HS-27A (cell line): ENCODE measurements at places on chromosomes 1 and 21.

GRCh38 chr1:179632868-179633267 lies 41.2 kb downstream of the TDRD5 start:
- DNase-seq, result no peak

DNA sequence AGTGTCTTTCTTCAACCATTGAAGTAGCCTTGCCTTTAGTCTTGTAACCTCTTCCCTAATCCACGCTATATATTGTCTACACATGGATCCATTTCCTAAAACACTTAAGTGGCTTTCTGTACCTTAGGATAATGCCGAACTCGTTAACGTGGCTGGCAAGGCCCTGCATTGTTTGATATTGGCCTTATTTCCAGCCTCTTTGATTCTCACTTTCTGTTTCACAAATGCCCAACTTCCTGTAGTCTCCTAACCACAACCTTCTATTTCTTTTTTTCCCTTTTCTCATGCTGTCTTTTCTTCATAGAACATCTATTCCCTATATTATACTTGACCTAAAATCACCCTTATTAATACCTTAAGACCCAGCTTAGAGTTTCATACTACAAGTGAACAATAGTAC lies 536.0 kb downstream of the LMO4 start:
- DNase-seq, result no peak

DNA sequence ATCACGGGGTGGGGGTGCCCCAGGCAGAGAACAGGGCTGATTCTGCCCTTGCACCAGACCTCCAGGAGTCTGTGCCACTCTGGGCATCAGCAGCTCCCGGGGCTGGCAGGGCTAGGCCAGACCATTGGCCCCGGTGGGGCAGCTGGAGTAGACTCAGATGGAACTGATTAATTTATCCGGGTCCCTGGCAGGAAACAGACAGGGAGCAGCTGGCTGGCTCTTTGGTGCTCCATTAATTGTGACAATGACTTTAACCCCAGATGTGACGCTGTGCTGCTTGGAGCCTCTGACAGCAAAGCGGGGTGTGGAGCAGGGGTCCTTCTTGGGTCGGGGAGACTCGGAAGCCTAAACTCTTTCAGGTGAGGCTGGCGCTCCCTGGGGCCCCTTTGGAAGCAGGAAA lies 9.5 kb downstream of the EPHA8 start:
- no peak for DNase-seq

- no peak for DNase-seq
Measured at GRCh38 chr1:27357281-27358037, 9.3 kb downstream of the MAP3K6 start.

DNA sequence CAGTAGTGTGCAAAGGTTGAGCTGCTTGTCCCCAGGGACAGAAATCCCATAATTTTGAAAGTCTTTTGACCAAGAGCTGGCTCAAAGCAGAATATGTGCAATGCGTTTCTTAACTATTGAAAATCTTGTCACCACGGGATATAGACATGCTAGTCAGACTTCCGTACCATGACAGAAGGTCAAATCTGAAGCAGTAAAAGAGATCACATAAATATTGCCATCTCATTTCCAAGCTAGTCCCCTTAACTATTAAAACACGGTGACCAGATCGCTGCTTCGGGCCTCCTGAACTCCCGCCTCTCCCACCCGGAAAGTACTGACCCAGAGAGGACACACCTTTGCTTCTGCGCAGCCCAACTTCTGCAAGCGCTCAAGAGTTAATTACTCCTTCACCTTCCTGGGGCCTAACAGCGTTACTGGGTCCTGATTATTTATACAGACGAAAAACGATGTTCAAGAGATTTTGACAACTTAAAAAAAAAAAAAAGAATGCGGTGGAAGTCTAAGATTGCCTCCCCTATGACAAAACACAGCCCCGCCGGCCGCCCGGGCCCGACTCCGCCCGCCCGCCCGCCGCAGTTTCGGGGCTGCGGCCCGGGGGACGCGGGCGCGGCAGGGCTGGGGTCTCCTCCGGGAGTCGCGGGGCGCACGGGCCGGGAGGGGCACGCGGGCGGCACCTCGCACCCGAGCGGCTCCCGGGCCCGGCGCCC lies 692 bp downstream of the SORT1 start:
- DNase-seq, result no peak

DNA sequence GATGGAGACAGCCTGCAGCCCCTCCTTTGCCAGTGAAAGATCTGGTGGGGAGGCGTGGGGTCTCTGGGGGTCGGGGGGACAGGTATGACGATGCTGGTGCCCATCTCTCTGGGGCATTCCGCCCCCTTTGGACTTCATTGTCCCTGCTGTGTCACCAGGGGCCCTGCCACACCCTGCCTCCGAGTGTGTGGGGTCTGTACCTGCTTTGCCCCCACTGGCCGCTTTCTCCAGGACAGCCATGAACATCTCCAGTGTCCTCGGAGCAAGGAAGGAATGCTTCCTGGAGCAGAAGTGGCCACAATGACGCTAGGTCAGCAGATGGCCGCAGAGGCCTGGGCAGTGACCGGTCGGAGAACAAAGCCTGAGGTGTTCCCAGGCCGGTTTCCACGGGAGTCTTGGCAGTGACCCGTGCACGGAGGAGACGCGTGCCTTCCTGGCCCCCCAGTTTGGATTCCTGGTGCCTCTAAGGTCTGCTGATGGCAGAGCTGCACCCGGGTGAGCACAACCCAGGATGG lies 18.6 kb upstream of the TRAPPC10 start:
- DNase-seq, result no peak

DNA sequence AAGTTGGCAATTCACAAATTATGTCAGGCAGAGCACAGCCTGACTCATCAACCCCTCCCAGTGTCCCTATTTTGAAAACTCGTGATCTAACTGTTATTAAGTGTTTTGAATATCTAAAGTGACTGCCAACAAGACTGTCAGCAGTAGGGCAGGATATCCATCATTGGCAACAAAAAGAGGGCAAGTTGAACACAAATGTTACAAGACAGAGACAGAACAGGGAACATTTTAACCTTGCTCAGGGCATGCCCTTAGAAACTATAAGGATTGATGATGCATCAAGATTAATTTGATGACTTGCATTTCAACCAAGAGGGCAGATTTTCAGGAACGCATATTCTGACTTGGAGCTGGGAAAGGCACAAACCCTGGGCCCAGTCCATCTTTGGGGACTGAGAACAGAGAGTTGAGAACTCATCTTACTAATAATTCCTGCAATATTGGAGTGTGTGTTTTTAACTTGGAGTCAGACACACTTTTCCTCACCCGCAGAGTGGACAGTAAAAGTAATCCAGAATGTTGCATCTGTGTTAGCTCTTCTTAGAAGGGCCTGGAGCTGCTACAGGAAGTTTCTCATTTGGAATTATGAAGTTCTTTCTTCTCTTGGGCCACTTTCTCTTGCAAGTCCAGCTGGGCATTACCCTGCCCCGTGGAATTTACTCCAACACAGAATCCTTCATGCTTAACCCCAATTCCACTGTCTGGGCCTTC lies 317.2 kb downstream of the LTN1 start:
- DNase-seq, result no peak

DNA sequence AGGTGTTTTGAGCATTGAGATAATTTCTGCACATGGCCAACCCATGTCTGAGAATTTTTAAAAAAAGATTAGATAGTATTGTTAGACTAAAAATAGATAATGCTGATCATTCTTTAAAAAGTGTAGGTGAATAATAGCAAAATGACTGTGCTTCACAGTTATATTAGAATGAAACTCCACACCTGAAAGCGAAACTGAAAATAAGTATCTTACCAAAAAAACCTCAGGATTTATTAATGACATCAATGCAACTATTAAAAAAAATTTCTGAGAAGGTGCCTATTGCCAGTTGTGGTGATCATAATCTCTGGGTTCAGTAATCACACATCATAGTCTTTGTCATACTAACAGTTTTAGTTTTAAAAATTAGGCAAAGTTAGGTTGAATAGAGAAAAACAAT lies 36.5 kb downstream of the PLA2G4A start:
- DNase-seq, result no peak

DNA sequence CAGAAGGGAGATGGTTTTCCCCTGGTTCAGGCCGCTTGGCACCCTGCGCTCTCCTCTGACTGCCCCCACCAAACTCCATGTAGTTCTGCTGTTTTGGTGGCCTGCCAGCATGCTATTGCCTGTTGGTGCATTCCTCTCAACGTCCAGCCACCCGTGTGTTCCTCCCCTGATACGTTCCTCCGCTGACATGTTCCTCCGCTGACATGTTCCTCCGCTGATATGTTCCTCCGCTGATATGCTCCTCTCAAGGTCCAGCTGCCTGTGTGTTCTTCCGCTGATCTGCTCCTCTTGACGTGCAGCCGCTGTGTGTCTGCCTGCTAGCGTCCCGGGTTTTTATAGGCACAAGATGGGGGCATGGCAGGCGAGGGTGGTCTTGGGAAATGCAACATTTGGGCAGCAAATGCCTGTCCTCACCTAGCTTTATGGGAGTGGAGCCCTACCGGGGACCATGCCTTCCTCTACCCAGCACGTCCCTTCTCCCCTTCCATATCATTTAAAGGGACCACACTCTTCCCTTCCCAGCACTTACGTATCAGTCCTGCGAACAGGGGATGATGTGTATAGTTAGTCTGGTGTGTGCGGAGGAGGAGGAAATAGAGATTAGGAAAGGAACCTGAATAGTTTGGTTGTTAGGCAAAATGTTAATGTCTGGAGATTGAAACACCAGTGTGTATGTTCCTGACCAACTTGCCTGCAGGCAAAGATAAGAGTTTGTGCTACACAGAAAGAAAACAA lies 40.6 kb upstream of the PLA2G5 start:
- no peak for DNase-seq

DNA sequence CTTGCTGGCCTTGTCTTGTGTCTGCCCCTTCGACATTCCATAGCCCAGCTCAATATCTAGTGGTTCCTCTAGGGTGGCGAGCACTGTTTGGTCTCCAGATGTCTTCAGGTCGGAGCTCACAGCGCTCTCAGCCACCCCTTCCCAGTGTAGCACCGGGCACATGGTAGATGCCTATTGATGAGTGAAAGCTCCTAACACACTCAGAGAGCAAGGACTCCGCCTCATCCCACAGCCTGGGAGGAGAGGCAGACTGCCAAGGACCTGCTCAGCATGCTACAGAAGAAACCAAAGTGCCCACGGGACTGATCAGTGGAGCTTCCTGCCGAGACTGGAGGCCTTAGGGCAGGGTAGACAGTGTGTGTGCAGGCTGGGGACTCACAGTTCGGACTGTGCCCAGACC lies 10.9 kb downstream of the PCSK9 start:
- DNase-seq, result no peak

DNA sequence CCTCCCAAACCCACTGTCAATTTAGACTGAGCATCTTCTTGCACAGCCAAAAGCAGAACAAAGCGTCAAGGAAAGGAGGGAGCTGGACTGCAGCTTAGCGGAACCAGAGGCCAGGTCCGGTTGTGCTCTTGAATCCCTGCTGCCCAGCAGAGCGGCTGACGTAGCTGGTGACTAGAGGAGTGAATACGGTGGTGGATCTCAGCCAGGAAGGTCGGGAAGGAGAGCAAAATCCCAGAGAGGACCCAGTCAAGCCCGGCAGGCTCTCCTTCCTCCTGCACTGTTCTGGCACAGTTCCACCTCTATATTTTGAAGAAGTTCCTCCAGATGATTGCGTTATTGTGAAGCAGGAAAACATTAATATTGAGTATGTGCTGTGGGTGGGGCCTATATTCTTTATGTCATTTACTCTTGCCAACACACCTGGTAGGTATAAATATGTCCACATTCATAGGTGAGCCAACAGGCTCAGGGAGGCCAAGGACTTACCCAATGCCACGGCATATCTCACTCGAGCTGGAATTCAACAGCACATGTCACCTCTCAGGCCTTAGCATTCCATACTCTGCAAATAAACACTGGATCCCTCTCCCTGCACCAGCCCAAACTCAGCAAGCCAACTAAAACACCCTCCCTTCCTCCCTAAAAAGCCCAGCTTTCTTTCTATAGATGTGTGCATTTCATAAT lies 23.6 kb upstream of the ABCB10 start:
- DNase-seq, result no peak

DNA sequence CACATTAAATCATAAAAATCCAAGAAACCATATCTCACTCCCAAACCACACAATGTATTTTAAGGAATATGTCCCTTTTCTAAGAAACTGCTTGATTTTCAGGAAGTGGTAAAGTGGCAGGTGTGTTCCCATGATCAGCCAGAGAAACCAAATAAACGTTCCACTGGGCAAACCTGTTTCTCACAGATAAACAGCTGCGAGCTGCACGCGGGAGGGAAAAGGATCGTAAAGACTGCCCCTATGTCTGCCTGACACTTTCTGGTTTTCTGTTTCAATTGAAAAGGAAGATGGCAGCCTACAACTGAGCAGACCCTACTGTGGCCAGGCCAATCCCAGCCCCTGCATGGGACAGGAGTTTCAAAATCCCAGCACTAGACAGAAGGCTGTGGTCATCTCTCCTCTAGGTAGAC lies 36.6 kb downstream of the HIVEP3 start:
- no peak for DNase-seq

- no peak for DNase-seq
Measured at GRCh38 chr1:66982561-66983260, 57.9 kb downstream of the MIER1 start.

DNA sequence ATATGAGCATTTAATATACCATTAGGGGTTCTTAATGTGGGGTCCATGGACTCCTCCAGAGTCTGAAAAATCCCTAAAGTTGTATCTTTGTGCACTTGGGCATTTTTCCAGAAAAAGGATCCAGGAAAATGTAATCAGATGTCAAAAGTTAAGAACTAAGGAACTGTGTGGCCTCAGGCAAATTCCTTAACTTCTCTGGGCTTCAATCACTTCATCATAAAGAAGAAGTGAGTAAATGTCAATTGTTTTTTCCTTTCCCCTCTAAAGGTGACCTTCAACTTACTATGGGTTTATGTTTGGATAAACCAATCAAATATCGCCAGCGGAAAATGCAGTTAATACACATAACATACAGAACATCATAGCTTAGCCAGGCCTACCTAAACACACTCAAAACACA lies 2.5 kb downstream of the MAD2L2 start:
- DNase-seq, result no peak

DNA sequence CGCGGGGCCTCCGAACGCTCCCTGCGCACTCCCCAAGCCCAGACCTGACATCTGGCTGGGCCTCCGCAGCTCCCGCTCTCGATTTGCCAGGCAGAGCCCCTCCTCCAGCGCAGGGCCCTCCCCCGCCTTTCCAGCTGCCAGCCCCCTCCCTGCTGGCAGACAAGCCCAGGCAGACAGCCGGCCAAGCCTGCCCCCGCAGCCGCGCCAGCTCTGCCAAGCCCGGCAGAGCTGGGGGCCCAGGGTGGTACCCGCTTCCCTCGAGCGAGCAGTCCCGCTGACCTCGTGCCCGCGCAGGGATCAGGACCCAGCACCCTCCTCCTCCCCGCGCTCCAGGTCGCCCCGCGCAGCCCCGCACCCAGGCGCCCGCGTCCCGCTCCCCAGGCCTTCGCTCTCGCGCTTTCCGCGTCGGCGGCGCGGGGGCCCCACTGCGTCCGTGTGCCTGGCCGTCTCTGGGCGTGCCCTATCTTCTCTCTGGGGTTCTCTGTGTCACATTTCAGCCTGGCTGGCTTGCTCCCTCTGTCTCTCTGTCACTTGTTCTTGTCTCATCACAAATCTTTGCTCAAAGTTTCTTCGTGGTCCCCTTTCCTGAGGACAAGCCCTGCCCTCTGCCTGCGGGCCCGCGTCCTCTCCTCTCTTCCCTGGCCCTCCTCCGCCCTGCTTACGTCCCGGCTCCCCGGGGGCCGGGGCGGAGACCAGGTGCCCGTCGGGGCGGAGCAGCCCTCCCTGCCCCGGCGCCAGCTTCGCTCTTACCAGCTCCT lies 580 bp downstream of the INKA2 start:
- no peak for DNase-seq
